Activated CD4-positive, alpha-beta T cell treated with anti-CD3 and anti-CD28 coated beads, Interleukin-2, amount 50 U/mL, for 4 hours (primary cell): ENCODE measurements at places on chromosomes 12 and 14.

GRCh38 chr12:80938397-80938796 is 663 bp upstream of the LIN7A start:
- no peak for DNase-seq

DNA sequence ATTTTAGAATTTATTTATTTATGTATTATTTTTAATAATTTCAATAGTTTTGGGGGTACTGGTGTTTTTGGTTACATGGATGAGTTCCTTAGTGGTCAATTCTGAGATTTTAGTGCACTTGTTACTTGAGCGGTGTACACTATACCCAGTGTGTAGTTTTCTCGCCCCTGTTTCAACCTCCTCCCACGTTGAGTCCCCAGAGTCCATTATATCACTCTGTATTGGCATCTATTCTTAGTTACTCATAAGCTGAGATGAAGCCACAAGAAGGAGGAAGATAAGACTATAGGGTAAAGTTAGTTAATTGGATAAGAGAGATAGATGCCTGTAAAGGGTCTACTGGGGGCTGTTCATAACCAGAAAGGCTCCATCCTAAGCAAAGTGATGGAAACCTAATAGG is 4.0 kb downstream of the C1S start:
- no peak for DNase-seq

DNA sequence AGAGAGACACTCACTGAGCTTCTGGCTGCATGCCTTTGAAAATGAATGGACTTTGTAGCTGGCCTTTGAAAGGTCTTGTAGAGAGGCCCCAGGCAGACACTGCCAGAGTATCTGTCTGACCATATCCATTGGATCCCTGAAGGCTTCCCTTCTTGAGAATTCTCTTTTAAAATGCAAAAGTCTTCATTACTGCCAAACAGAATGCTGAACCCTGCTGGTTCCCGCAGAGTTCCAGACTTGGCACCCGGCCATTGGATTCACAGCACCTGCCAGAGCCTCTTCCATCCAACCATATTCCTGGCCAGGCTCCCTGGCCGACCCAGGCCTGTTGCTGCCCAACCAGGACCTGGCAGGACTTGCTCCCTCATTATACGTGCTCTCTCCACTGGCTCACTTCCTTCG is 182.5 kb downstream of the GXYLT1 start:
- no peak for DNase-seq

DNA sequence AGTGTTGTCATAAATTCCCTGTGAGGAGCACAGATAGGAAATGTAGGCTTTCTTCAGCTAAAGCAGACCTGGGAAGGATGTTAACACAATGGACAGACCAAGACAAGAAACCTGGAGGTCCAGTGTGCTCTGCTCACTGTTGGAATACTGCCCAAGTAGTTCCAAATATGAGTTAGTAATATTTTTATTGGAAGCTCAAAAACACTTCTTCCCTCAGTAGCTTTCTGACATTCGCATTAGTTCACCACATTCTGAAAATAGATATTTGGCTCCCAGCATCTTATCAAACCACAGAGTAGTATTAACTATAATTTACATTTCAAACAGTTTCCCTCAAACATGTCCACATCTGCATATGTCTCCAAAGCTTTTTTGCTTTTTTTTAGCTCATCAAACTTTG is 74.8 kb upstream of the PYGL start:
- no peak for DNase-seq

DNA sequence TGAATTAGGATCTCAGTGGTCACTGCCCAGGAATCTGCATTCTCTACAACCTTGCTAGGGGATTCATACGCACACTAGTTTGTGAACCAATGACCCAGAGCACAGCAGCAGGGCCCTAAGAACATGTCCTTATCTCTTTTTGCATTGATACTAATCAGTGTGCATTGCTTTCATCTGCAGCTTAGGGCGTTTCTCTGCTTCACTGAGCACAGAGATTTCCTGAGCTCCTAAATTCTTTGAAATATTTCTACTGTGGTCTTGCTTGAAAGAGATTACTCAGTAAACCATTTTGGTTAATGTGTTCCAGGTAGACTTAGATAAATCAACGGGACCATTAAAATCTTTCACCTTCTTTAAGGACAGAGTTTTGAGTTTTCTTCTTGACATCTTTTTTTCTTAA is 351.3 kb upstream of the KITLG start:
- DNase-seq: no peak

GRCh38 chr14:89141862-89142261 is 275.2 kb downstream of the FOXN3 start:
- no peak for DNase-seq

- no peak for DNase-seq
Measured at GRCh38 chr12:63151623-63152320, 771 bp upstream of the AVPR1A start.

GRCh38 chr12:3995306-3995705 is 122.1 kb upstream of the PARP11 start:
- no peak for DNase-seq

DNA sequence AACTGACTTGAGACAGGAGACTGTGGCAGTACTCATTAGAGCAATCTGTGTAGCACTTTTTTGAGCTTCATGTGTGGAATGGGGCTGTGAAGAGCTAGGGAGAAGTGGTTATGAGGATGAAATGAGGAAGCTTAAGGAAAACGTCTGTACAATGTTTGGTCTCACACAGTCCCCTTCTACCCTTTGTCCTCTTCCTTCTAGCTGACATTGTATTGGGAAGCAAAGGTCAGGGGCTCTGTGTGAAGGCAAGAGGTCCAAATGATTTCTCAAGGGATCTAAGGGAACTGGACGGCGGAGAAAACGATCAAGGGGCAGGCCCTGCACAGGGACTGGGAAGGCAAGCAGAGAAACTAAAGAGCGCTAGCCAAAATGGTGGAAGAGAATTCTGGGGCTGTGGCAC is 13.1 kb upstream of the CIPC start:
- no peak for DNase-seq

DNA sequence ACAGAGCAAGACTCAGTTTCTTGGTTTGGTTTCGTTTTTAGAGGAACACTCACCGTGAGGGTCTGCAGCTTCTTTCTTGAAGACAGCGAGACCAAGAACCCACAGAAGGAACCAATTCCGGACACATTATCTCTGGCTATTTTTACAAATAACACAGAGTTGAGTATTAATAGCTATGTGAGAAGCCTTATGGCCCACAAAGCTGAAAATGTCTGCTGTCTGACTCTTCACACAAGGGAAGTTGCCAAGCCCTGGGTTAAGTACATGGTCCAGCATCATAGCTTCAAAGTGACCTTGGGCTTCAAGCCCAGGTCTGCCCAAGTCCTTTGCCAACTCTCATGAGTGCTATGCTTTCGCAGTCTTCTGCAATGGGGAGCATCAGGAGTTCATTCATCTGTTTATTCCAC is 2.6 kb upstream of the LGMN start:
- no peak for DNase-seq

DNA sequence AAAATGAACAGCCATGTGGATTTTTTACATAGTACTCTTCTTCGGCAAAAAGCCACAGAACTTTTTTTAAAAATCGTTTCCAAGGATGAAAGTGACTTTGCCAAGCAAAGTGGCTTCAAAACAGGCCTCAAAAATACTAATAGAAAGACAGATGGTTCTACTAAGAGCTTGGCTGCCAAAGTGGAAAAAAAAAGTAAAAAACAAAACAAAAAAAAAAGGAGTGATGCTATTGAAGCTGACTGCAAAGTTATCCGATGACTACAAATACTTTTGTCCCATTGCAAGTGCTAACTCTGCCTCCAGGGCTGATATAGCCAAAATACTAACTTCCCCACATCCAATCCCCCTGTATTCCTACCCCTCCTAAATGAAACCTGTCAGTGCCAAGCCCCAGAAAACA is 277.6 kb downstream of the SOX5 start:
- no peak for DNase-seq

- DNase-seq: no peak
Measured at GRCh38 chr12:68158432-68158831, 1.1 kb downstream of the IFNG start.

- no peak for DNase-seq
Measured at GRCh38 chr12:39352471-39353017, 90.4 kb downstream of the KIF21A start.

- no peak for DNase-seq
Measured at GRCh38 chr12:127455347-127456265, 811.4 kb upstream of the TMEM132C start.
